Fibroblast of skin of left quadriceps (primary cell): ENCODE measurements at places on chromosomes 2 and 18.

DNA sequence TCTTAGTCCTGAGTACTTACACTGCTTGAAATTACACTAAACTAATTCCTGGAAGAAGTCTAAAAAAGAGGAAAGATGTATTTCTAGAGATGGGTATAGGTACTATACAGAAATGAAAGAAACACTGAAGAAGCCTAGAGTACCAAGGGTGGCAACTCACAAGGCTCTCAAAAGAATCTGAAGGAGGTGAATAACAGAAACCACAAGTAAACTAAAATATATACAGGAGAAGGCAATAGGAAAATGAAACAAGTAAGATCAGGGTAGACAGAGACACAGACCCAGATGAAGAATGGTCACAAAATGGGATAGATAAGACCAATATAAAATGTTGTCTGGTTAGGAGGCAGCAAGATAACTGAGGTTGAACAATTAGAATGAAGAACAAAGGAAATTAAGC lies 59.9 kb downstream of the USP37 start:
- no peak for DNase-seq

- DNase-seq, result no peak
Observed at GRCh38 chr18:70462078-70462439, 173.2 kb downstream of the SOCS6 start.

DNA sequence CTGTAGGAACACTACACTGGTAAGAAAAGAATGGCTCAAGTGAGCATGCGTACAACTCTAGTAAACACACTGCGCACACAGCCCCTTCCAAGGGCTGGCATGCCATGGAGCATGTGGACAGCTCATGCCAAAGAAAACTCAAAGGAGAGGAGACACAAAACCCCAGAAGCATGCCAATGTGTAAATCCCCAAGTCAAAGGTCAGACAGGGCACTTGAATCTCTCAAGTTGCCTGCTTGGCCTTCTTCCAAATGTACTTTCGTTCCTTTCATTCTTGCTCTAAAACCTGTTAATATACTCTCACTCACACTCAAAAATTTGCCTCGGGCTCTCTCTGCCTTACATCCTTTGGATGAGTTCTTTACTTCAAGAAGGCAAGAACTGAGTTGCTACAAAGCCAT lies 365.3 kb downstream of the NBAS start:
- no peak for DNase-seq

DNA sequence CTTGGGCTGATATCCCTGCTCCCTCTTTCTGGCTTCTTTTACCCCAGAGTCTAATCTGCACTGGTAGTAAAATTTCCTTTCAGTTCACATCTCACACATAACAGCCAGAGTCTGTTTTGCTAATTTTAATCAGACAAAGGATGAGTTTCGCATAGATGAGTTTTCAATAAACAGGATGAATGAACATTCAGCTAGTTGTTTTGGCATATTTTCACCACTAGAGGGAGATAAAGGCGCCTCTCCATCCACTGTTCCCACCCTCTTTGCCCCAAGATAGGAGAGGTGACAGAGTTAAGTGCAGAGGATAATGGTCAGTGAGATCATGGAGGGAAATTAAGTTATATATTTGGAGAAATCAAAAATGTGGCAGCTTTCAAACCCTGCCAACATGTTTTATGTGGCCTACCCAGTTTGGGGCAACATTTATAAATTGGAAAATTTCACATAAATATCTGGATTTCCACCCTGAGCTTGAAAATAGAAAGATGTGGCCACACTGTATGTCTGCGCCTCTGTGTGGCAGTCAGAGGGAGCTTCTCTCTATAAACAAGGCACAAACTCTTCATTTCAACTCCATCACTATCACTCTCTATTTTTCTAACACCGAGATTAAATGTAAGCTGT lies 48.5 kb upstream of the DTNA start:
- DNase-seq, result peak; percentile 24

- DNase-seq, result no peak
Observed at GRCh38 chr2:217195658-217196446, 336.0 kb upstream of the TNP1 start.

DNA sequence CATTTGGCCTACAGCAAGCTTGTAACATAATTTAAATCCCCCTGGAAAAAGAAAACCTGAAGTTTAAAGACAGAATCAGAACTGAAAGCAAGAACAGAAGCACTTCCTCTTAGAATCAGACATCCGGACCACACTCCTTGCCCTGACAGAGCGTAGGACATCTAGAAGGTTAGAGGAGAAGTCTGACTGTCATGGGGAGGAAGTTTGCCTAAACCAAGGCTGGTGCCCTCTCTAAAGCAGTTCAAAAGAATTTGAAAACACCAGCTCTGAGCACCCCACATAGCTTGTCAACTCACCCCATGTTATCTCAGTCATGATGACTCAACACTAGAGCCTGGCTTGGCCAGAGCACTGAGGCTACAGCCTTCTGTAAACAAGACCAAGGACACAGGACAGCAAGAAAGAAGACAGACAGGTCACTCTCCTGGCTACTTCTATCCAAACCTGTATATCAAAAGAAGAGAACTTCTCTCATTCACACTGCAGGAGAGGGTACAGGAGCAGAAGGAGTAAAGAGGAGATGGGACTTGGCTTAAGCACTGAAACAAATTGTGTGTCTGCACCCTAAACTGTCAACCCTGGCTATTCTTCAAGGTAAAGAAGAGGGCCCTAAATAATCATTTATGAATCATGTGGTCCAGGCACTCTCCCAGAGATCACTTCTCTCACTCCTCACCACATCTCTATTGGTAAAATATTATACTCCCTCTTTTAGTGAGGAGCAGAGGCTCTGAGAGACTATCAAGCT lies 198.6 kb downstream of the MEMO1 start:
- no peak for DNase-seq

- DNase-seq, result no peak
Observed at GRCh38 chr2:152620985-152621384, 96.3 kb downstream of the PRPF40A start.
